ENCODE measurements at places on chromosomes 6 and 20.

- DNase-seq, result no peak
Observed at GRCh38 chr20:57188576-57189079, 77.8 kb downstream of the BMP7 start.

GRCh38 chr20:37649676-37650370 lies 44.0 kb upstream of the CTNNBL1 start:
- no peak for DNase-seq

DNA sequence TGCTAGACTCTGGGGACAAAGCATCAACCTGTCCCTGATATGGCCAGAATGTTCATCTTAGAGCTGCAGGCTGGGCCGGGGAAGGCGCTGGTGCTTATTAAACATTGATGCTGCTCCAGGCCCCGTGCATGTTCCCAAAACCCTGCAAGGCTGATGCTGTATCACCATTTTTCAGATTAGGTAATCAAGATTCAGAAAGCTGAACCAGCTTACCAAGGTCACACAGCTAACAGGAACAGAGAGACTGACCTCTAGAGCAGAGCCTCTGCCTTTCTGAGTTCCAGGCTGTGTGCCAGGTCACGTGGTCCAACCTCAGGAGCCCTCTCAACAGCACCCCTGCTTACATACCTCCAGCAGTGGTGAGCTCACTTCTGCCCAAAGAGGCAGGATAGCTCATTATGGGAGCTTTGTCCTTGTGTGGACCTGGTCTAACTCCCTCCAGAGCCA lies 16.1 kb upstream of the VSTM2L start:
- no peak for DNase-seq

DNA sequence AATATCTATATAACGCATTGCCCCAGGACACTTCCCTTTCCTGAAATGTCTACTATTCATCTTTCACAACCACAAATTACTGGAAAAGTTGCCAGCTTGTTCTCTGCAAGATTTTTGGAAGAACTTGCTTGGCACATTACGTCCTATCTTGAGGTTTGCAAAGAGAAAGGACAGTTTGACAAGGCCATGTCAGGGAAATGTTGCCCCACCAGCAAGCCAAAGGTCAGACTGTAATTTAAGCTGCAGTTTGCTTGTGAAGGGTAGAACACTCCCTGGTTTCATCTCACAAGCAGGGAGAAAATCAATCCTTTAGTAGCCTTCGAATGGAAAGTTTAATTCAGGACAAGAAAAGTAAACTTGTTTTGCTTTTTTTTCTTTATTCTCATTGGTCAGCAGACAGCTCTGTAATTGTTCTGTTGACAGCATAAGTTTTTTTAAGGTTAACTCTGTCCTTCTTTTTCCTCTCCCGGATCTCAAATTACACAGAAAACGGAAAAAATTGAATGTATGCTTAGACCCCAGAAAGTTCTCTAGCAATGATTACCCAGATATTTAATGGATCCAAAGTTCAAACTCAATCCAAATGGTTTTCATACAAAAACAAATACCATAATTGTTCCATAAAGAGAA lies 541.8 kb upstream of the NRSN1 start:
- DNase-seq, result no peak

- no peak for DNase-seq
Observed at GRCh38 chr20:32359633-32360332, 1.7 kb downstream of the ASXL1 start.

DNA sequence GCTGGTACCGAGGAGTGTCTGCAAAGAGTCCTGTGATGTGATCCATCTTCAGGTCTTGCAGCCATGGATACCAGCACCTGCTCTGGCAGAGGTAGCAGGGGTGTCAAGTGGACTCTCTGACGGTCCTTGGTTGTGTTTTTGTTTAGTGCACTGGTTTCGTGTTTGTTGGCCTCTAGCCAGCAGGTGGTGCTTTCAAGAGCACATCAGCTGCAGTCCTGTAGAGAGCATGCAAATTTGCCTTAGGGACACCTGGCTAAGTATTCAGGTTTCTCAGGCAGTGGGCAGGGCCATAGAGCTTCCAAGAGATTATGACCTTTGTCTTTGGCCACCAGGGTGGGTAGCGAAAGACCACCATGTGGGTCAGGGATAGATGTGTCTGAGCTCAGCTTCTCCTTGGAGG lies 14.5 kb upstream of the RGS17 start:
- DNase-seq, result no peak

DNA sequence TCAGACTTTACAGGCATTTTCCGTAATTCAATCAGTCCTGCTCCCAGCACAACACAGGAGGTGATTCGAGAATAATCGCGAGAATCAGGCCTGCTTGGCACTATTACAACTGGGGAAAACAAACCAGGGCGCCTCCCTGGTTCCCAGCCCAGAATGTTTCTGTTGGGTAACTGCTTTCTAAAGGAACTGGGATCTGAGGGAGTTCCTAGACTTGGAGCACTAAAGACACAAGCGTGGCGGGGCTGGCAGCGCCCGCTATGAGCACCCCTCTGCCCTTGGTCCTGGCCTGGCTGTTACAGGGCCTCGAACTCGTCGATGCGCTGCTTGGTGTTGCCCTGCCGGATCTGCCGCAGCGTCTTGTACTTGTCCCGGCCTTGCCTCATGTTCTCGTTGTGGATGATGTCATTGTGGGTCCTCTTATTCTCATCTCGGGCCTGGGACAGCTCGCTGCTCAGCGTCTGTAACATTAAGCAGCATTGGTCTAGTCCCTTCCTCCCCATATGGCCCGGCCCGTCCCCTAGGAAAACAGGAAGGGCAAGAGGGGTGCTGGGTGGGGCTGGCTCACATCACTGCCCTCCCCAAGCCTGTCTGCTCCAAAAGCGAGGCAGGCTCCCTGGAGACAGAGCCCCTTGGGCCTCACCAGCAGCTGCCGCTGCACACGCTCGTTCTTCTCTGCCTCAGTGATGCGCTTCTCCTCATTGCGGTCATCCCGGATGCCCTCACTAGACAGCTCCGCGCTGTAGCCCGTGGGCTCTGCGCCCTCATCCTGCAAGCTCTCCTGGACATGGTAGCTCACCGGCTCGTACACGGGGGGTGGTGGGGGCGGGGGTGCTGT lies 52.3 kb downstream of the EZR start:
- DNase-seq, result no peak

- no peak for DNase-seq
Observed at GRCh38 chr6:109304284-109305015, 77.8 kb downstream of the CD164 start.

DNA sequence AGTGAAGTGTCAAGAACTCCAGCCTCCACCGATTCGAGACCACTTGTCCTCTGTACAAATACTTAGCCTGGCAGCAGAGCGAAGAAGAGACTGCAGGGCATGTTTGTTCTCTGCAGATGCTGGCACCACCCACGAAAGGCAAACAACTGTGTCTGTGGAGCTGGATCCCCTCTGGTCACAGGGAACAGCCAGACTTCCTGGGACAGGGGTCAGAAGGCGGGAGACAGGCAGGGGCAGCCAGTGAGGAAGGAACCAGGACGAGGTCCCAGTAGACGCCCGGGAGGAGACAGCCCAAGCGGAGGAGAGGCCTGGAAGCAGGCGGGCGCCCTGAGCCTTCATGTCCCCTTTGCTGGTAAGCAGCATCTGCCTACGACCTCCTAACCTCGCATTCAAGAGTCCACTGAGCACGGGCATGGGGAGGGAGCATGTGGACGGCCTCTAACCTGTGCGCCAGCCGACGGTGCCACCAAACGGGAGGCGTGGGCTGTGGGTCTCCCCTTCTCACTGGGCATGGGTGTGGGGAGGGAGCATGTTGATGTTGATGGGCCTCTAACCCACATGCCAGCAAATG lies 265.5 kb downstream of the DLL1 start:
- no peak for DNase-seq

GRCh38 chr20:39289831-39290230 lies 327.7 kb downstream of the DHX35 start:
- no peak for DNase-seq

DNA sequence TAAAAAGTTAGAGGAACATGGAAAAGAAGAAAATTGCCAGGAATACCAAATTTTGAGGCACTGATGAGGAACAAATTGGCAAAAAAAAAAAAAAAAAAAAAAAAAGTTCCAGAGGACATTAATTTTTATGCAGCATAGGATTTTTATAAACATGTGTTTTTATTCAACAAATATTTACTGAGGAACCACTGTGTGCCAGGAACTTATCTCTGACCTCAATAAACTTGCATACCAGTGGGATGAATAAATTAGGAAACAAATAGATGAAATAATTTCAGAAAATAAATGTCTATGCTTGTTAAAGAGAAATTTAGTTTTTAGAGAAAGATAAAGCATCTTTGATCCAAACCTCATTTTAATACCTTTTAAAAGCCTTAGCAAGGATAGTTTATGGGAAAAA lies 175.1 kb downstream of the PDE10A start:
- no peak for DNase-seq

GRCh38 chr20:47761482-47762047 lies 23.7 kb downstream of the SULF2 start:
- no peak for DNase-seq

- DNase-seq, result no peak
Observed at GRCh38 chr20:25274481-25274880, 26.6 kb downstream of the PYGB start.

GRCh38 chr20:1376408-1377270 lies 16.2 kb downstream of the FKBP1A start:
- DNase-seq, result no peak

- no peak for DNase-seq
Observed at GRCh38 chr6:112416866-112417265, 69.7 kb downstream of the RFPL4B start.

DNA sequence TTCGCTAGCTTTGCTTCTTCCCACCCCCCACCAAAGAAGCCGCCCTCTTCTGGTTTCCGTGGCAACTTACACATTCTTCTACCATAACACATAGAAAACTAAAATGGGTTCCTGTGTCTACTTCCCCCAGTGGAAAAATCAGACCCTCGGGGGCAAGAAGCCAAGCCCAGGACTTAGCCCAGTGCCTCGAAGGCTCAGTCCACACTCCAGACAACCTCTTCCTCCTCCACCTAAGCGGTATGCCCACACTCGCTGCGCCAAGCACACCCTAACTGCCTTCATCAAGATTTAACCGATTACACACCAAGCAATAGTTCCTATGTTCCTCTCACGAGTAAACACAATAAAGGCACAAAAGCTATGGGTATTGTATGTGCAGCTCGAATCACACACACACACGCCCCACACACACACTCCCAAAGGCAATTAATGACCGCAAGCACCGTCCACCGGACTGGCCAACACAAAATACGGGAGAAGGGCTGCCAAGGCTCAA lies 537 bp downstream of the PPIL4 start:
- peak; percentile 80 for DNase-seq

DNA sequence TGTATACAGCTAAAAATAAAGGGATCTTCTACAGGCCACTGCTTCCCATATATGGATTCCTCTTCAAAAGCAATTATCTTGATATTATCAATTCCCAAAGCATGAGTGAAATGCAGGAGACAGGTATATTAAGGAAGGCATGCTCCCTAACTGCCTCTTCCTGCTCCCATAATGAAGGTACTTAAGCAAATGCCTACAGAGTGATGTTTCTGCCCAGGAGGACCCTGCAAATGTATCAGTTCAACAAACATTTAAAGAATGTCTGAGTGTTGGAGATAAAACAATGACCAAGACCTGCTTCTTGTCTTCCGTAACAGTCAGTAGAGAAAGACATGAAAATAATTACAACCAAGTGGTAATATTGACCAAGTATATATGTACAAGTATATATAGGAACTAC lies 4.2 kb downstream of the UBE2J1 start:
- DNase-seq, result no peak

DNA sequence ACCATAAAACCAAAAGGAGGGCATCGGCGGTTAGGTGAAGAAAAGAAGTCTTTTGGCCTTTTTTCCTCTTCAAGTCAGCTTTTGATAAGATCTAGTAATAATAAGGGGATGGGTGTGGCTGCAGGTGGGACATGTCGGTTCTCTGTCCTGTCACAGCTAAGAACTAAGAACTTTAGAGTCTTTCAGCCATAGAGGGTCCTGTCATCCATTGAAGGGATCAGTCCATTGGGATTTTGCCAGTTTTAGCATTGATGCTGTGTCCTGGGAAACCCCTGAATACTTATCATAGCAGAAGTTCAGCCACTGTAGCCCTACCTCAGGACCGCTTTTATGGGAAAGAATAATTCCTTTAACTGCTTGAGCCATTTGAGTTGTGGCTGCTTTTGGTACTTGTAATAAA lies 18.2 kb upstream of the SCP2D1 start:
- DNase-seq, result no peak

GRCh38 chr6:82178759-82179112 lies 68.8 kb downstream of the IBTK start:
- no peak for DNase-seq

DNA sequence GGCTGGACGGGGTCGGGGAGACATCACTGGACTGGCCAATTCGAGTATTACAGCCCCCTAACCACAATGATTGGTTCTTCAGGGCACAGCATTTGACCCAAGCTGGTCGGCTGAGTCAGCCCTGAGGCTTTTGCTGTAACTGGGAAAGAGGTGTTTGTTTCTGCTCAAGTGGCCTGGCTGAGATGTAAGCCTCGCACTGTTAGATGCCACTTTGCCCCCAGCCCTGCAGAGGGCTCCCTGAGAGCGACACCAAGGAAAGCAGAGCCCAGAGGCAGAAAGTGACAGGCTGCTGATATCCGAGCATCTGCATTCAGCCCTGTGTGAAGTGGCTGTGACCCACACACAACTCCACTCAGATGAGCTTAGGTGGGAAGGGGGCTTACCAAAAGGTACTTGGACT lies 19.4 kb downstream of the ERGIC3 start:
- DNase-seq, result peak; percentile 10

DNA sequence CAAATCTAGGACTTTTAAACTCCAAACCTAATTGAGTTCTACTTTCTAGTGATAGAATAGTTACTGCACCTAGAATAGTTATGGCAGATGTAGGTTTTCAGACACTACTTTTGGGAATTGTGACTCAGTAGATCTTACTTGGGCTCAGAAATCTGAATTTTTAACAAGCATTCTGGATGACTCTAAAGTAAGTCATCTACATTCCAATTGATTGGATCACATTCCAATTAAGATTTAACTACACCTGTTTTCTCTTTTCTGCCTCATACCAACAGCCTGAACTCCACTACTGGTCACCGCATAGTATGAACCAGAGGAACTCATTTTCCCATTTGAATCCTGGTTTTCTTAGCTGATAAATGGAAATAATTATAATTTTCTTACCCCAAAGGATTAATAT lies 49.5 kb upstream of the TFAP2D start:
- DNase-seq, result no peak

All from CD4-positive, alpha-beta T cell treated with Interleukin-2 at 100 ng/mL for 4 hours (primary cell).